ENCODE measurements at places on chromosomes 5 and 9.

DNA sequence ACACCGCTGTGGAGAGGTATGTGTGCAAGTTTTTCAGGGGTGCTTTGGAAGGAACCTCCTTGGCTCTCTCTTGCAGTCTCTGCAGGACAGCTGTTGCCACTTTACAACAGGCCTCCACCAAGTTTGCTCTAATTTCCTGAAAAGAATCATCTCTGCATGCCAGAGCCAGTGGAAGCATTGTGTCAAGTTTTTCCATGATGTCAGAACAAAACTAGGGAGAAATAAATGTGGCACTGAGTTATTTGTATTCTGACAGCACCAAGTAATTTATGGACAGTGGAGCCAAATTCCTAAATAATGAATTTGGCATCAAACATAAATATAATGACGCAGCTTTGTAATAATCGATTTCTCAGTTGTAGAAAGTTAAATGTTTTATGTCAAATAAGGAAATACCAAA, 146.9 kb downstream of the KIAA0825 start:
- DNase-seq, result no peak

DNA sequence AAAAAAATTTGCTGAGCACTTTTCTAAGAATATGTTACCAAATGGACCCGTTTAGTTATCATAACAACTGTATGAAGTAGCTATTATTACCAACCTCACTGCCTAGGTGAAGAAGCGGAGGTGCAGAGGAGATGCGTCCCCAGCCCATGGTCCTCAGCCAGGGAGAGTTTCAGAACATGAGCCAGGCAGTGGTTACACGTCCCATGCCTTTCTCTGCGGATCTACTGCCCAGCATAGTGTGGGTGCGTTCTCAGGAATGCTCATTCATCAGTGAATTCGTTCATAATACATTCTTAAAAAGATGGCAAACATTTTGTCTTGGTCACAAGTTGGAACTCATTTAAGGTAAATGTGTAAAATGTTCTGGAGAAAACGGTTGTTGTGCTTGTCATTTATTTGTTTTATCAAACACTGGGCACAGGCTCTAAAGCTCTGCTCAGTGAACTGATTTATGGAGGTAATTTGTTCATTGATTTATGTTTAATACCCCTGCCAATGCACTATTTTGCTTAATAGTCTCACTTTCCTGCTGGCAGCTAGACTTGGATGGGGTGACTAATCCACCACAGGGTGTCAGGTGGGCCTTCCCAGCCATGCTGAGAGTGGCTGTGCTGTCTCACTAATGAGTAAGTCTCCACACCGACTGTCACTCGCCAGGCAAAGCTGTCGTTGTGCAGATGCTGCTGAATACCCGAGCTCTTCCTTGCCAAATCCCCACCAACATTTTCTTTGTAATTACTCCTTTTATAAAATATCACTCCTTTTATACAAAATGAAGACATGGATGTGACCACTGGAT, 248.8 kb downstream of the TENT4A start:
- no peak for DNase-seq

DNA sequence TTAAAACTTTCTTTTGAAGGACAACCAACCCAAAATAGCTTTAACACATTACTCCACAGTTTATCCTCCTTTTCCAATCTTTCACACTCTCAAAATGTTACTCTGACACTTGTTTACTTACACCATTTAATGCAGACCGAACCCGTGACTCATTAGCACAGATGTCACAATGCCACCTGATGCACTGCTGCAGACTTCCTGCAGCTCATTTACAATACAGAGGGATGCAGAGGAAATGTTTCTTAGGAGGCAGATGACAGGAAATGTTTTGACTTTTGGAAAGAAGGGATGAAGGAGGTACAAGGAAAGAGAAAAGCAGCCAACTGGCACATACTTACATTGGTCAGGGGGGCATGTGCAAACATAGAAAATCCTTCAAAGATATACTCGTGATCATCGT, 39.0 kb downstream of the DROSHA start:
- no peak for DNase-seq

GRCh38 chr5:90134892-90135291, 274.7 kb downstream of the CETN3 start:
- no peak for DNase-seq

DNA sequence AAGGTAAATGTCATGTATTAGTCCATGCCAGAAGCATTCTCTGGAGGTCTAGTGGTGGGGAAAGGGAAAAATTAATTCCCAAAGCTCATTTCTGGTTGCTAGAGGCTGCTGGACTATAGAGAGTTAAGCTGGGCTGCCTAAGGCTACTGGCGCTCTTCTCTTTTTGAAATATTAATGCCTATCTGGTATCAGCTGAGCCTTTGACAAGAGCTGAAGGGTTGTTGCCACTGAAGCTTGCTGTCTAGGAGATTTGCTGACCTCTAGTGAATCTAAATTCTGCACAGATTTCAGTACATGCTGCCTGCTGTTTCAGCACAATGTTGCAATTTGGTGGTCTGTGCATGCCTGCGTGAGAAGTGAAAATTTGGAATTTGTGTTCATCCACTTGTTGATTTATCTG, 29.1 kb upstream of the PLCXD3 start:
- DNase-seq, result no peak

GRCh38 chr9:95989297-95989696, 113.8 kb downstream of the ERCC6L2 start:
- DNase-seq, result no peak

DNA sequence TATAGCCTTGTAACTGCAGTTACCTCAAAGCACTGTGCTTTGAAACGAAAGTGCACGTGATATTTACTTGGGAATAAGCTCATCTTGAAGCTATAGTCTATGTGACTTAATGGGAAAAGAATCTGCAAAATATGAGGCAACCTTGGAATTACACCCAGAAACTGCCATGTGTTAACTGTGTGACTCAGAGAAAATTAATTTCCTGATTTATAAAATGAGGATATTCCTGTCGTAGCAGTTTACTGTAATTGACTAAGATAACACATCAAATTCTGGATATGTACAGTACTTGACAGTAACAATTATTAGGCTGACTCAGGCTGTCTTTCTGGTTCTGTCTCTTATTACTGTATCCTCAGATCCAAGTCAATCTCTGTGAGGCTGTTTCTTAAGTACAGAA, 1079.9 kb upstream of the ACO1 start:
- no peak for DNase-seq

DNA sequence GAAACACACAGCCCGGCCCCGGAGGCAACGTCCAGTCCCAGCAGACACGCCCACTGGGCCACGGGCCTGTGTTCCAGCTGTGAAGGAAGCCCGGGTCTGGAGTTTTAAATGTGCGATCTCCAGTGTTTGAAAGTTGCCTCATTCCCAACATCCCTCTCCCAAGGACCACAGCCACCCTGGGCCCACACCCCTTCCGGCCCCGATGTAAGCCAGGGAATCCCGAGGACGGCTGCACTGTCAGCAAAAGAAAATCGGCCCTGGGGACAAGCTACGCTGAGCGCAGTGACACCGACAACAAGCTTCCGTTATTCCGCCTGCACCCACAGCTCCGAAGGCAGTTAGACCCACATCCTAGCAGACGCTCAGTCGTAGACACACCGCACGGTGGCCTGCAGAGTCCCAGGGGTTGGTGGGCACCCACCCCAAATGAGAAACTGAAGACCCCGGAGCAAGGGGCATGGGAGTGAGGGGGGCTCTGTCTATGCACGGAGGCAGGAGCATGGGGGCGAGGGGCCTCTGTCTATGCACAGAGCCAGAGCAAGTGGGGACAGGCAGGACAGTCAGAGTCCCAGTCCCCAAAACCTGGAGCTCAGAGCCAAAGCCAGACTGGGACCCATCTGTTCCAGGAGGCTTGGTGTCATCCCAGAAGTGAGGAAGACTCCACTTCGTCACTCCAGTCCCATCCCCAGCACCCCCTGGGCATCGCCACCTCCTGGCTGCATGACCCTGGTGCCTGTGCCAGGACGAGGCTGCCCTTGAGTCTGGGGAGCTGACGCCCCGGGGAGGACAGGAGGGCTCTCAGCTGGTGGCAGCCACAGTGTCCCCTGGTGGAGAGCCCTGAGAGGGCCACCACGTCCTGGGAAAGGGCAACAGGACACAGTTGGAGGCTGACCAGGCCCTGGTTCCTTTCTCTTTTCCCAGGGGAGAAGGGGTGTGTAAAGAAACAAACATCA, 23.4 kb downstream of the GLT6D1 start:
- no peak for DNase-seq

DNA sequence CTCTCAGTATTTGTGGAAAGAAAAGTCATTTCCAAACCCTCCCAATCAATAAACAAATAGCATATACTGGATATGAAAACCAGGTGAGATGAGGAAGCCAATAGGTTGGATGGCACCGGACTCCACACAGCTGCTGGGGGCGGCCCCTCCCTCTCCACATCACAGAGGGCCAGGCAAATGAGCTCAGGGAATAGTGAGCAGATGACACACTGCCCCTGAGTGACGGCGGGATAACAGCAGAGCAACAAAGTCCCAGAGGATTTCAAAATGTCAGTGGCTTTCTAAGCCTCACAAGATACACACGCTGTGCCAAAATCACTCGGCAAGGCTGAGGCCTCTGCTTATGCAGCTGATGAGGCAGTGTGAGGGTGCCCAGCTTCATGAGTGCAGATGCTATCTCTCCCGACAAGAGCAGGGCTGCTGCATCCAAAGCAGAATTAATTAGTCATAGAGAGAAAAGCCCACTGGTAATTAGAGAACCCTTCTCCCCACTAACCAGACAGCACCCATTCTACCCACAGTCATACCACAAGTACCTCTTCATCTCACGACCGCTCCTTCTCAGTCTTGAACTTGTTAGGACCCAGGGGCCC, 235.0 kb upstream of the NFIL3 start:
- no peak for DNase-seq

DNA sequence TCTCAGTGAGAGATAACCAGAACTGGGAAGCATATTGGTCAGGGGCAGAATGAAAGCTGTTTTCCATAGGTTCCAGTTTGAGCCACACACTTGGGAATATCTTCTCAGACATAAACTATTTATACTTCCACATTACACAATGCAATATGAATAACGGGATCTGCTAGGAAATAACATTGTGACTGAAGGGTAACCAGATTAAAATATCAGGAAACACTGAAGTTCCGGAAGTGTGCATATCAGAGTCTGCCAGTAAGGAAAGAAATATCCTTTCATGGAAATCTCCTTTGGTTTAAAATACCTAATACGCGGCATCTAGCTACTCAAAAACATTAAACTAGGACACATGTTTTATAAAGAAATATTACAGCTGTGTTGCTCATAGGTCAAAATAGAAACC, 56.3 kb downstream of the ST8SIA4 start:
- DNase-seq, result no peak

- DNase-seq, result no peak
Measured at GRCh38 chr9:125485471-125486151, 221.4 kb downstream of the MAPKAP1 start.

DNA sequence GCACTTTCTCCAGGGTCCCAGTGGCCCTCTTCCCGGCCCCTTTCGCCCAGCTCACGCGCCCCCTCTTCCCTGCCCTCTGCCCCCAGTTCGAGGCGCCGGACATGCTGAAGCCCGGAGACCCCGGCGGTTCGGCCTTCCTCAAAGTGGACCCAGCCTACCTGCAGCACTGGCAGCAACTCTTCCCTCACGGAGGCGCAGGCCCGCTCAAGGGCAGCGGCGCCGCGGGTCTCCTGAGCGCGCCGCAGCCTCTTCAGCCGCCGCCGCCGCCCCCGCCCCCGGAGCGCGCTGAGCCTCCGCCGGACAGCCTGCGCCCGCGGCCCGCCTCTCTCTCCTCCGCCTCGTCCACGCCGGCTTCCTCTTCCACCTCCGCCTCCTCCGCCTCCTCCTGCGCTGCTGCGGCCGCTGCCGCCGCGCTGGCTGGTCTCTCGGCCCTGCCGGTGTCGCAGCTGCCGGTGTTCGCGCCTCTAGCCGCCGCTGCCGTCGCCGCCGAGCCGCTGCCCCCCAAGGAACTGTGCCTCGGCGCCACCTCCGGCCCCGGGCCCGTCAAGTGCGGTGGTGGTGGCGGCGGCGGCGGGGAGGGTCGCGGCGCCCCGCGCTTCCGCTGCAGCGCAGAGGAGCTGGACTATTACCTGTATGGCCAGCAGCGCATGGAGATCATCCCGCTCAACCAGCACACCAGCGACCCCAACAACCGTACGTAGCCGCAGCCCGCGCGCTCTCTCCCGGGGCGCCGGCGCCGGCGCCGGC, 1.0 kb downstream of the PRDM6 start:
- no peak for DNase-seq

- no peak for DNase-seq
Measured at GRCh38 chr5:111398013-111398412, 114.3 kb downstream of the STARD4 start.

DNA sequence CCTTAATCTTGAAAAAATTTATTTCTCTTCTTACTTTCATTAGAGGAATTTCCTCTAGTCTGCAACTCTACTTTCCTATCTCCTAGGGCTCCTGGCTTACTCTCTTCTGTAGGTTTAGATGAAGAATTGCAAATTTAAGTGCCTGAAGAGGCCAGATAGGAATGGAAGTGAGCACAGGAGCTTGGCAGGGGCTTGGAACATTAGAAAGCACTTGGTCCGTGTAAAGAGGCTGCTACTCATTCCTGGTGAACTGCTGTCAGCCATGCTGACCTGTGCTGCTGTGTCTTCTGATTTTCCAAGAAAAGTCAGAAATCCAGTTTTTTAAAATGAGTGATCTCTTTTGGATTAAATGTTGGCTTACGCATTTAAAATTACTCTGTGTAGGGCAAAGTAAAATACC, 210.9 kb upstream of the CLINT1 start:
- DNase-seq, result no peak

DNA sequence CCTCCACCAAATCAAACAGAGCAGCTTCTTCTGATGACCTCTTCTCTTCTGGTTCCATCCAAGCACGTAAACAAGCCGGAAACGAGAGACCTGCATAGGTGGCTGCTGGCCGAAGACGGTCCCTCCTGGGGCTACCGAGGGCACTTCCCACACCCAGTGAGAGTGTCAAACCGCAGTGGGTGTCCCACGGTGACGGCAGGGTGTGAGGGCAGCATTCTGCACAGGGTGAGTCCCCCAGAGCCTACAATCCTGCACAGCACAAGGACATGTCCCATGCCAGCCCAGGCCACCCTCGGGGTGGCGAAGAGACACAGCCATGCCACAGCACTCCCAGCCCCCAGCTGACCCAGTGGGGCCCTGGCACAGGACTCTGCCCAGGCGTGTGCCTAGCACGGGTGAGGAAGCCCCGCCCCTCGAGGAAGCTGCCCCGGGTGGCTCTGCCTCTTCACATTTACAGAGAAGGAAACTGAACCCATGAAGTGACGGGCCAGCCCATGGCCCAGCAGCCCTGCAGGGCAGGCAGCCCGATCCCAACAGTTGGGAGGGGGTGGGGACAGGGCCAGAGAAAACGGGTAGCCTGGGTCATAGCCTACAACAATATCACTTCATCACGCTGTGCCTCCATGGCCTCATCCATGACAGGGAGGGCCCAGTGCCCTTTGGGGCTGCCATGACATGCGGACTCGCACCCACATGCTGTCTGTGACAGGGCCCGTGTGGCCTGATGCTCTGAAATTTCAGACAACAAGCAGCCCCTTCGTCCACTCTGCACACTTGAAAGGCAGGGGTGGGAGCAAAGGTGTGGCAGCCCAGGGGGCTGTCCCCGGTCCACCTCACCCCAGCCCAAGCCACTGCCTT, 43.2 kb downstream of the SEMA4D start:
- DNase-seq, result no peak

- peak; percentile 17 for DNase-seq
Measured at GRCh38 chr9:131628459-131629225, 83.3 kb downstream of the PRRT1B start.

Measured in effector memory CD4-positive, alpha-beta T cell (primary cell).